Bronchial epithelial cell (primary cell): ENCODE measurements at places on chromosomes 1 and 21. TPM values are rescaled to one million over a fixed set of nuclear protein-coding genes. Genes with fewer than 3 reads are reported as not detected.

CRYBG2 gene
- total RNA-seq: 19.5 and 67.7 TPM in 2 replicates

ANGPTL3 gene
- not detected in 2 replicates for total RNA-seq

RNU1-4 gene
- 2,323 and 5,262 TPM in 2 replicates for total RNA-seq

PRKACB gene
- 2.1 and 4.5 TPM in 2 replicates for total RNA-seq

LINGO4 gene
- total RNA-seq: under 0.01 TPM in 1 of 2 replicates, not detected in the other

LCE1F gene
- not detected in 2 replicates for total RNA-seq

EFNA3 gene
- total RNA-seq: 3.7 and 11.9 TPM in 2 replicates

DDAH1 gene
- total RNA-seq: 1.2 and 1.6 TPM in 2 replicates

MRPL55 gene
- total RNA-seq: 43.2 and 87.7 TPM in 2 replicates

CELA3A gene
- total RNA-seq: not detected in 2 replicates

EDN2 gene
- 1.6 and 13.3 TPM in 2 replicates for total RNA-seq

DNA sequence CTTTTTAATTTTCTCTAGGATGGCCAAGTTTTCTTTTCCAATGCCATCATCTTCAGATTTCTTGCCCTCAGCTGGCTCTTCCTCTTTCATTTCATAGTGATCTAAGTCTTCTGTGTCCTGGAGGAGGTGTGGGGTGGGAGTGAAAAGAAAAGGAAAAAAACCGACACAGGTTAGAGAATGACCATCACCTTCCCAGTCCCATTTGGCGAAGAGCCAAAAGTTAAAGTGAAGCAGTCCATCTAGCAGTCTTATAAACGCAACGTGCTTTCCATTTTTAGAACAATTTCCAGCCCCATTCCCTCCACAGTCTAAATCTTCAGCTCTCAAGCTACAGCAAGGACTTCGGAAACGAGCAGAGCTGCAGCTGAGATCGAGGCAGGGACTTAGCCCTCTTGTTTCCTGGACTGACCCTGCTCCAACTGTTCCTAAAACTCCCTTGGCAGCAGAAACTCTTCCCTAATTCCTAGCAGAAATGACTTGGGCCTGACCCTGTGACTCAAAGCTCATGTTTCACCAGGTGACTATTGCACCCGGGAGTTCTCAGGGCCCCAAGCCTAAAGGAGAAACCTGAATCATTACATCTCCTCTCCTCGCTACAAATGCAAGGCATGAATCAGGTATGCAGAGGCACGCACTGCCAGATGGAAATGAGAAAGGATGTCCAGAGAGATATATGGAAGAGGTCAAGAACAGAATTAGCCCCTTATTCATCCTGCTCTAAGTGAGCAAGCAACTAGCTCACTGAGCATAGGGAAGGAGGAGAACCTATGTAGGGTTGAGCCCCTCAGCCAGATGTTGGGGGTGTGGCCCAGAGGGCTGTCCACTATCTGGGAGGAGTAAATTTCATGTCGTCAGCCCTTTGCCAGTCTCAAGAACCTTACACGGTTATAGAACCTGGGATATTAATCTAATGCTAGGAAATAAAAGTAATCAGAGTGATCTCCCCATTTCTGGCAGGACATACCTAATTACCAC is 5.1 kb downstream of the UBE2Q1 start:
- DNase-seq: peak; percentile 85

DNA sequence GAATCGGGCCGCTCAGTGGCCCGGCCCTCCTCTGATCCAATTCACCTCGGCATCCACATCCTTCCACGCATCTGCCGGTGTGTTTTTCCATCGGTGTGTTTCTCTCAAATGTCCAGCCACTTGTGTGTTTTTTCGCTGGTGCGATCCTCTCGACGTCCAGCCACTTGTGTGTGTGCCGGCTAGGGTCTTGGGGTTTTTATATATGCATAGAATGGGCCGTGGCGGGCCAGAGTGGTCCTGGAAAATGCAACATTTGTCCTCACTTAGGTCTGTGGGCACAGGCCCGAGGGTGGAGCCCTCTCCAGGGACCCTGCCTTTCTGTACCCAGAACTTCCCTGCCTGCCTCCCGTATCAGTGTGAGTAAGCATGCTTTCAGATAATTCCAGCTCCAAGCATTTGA is 1106.4 kb downstream of the AMY1C start:
- no peak for DNase-seq

DNA sequence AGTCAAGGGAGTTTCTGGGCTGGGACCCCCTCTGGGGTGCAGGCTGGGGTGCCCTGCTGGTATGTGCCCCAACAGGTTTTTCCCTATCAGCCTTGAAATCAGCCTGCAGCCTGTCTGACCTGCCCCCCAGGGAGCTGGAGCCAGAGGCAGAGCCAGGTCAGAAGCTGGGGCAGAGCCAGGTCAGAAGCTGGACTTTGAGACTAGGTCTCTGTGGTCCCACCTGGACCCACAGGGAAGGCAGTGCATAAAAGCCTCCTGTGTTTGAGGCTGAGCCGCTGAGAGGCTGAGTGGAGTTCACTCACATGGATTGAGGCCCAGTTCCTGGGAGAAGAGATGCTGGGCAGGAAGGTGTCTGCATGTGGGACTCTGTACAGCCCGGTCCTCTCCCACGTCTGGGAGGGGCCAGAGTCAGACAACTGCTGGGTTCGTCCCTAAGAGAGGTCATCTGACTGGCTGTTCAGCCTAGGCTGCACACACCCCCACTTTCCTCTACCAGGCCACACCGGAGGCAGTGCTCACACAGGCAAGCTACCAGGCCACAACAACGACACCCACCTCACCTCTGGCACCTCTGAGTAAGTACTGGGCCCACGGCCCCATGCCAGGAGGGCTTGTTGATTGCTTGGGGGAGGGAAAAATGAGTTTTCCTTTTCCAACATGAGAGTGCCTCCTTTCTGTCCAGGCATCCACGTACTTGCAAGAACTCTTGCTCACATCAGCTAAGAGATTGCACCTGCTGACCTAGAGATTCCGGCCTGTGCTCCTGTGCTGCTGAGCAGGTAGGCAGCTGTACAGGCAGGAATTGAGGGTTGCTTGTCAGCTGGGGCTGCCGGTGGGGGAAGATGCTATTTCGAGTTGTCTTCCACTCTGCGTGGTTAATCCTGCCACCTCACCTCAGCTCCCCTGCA is at the start of gene ANXA9:
TSS of gene ANXA9 (plus strand) at position 488 of the 908 bp plus-strand sequence. CDS start 814 bp downstream, outside the sequence.
- peak; percentile 18 for DNase-seq

DNA sequence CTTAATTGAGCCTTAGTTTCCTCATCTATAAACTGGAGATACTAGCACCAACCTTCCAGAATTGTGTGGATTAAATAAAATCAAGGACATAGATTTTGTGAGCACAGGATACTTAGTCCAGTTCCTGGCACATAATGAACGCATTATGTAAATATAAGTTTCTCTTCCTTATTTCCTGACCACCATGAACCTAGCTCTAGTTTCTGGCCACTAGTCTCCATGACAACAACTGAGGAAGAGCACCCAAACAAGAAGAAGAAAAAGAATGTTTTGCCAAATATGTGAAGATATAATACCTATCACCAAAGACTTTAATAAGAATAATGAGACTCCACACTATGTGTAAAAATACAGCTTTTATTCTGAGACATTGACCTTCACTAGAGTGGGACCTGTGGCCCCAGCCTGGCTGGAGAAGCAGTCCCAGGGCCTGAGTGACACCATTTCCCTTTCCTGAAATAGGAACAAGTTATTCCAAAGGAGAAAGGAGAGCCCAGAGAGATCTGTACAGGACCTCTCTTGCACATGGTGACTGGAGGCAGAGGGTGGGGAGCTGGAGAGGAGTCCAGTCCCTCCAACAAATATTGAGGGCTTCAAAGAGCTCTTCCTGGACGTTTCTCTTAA is 940 bp upstream of the USF1 start:
- no peak for DNase-seq

DNA sequence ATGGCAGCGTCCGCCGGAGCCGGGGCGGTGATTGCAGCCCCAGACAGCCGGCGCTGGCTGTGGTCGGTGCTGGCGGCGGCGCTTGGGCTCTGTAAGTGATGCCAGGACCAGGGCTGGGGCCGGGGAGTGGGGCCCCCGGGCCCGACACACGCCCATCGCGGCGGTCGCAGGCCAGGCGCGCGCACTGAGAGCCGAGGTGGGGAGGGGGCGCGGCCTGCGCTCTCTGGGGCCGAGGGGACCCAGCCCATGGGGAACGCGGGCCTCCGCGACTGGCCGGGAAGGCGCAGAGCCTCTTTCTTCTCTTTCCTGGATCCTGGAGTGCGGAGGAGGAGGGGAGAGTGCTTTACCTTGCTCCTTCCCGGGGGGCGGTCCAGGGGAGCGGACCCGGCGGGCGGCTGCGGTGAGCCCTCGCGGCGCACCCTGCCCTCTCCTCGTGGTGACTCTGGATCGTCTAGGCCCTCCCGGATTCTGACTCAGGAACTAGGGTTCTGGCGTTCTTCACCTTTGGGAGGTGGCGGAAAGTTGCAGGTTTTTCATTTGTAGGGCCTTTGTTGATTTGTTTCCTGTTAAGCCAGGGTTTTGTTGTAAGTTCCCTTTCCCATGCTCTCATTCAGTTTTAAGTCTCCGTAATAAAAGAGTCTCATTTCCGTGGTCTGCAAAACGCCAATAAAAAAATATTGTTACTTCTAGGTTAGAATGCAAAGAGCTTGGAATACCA is 529 bp downstream of the MPZL1 start:
- peak; percentile 54 for DNase-seq

DNA sequence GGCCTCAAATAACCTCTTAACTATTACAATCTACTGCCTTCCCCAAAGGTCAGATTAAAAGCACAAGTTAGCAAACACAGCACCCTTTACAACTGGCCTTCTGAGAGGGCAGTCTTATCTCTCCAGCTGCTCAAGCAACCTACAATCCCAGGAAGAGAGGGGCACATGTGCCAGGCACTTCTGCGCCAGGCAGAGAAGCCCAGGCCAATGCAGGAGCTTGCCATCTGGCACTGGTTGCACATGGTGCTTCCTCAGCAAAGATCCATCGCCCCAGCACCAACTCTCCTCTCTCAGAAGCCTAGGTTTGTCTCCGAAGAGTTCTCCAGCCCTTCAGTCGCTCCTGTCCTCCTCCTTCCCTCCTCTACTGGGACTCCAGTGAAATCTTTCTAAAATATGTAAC is 2.5 kb downstream of the STK40 start:
- no peak for DNase-seq

GRCh38 chr1:231460614-231461013 is 38.5 kb upstream of the EGLN1 start:
- DNase-seq: no peak

- no peak for DNase-seq
Observed at GRCh38 chr21:41504030-41504429, 3.9 kb downstream of the TMPRSS2 start.

DNA sequence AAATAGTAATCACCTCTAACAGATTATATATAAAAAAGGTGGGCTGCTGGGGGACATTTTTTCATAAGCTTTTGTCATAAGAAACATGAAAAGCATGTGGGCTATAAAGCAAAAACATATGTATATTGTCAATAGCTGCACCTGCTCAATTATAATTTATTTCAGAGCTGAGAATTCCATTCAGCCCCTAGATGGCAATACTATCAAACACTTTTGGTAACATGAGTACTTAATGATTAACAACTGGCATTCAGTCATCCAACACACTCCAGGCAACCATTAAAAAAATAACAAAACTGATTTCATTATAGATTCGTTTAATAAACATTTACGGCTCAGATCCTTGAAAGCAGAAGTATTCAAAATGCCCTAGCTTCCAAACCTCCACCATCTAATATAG is 115.1 kb downstream of the KCTD3 start:
- peak; percentile 29 for DNase-seq

GRCh38 chr1:5904551-5904950 is 87.7 kb downstream of the NPHP4 start:
- DNase-seq: no peak

- DNase-seq: no peak
Observed at GRCh38 chr1:214514032-214514818, 37.2 kb downstream of the PTPN14 start.

- DNase-seq: no peak
Observed at GRCh38 chr21:43613755-43614638, 45.3 kb downstream of the HSF2BP start.

GRCh38 chr1:12064073-12064969 is 1.2 kb downstream of the TNFRSF8 start:
- DNase-seq: no peak

DNA sequence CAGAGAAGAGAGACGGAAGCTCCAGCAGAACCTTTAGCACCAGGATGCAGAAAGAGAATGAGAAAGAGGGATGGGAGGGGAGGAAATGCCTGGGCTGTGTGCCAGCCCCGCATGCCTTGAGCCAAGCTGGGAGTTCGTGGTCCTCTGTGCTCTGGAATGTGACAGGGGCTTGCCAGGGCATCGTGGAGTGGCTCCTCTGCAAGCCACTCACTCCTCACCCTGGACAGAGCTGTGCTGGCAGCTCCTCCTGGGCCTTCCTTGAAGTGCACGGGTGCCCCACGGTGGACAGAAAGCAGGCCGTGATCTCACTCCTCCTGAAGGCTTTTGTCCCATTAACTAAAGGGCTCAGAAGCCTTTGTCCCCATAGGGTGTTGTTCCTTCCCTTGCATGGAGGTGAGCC is 34.8 kb upstream of the PRELP start:
- peak; percentile 24 for DNase-seq

DNA sequence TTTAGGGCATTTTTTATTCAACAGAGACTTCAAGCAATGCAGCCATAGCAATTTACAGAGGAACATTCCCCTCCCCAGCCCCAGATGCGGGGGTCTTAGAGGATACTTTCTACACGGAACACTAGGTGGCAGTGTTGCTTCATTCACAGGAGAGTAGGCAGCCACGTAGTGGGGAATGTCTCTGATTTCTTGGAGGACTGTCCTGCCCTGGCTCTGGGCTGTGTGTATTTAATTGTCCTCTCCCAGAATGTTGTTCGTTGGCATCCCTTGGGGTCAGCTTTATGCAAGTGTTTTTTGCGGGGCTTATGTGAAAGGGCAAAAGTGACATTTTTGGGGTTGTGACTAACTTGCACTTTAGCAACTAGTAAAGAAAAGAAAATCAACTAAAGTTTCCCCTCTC is 96.9 kb downstream of the PAPPA2 start:
- DNase-seq: peak; percentile 43

GRCh38 chr1:78333502-78333901 is 157.3 kb upstream of the PTGFR start:
- DNase-seq: peak; percentile 35

GRCh38 chr1:119286587-119287181 is 81.9 kb upstream of the HAO2 start:
- peak; percentile 60 for DNase-seq

DNA sequence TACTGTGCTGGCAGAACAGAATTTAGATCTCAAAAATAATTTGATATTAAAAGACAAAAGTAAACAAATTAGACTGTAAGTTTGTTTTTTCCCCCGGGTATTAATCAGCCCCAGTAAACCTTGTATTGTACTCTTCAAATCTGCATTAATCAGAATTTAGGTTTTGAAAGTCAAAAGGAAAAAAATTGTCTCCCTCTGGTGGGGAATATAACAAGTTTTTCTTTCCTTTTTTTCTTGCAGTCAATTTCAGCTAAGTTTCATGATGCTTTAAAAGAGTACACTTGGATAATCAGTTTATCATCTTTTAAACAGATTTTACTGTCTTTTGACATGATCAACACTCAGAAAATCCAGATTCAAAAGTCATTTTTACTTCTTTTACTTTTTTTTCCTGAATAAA is 134.5 kb upstream of the PKN2 start:
- DNase-seq: peak; percentile 13
